ENCODE measurements at places on chromosomes 16 and 17.
A peak's percentile ranks its signal among the peaks of the same experiment; 100 is the strongest.

GRCh38 chr16:11640987-11641817 is 27.1 kb upstream of the SNN start:
- peak; percentile 60 for DNase-seq

DNA sequence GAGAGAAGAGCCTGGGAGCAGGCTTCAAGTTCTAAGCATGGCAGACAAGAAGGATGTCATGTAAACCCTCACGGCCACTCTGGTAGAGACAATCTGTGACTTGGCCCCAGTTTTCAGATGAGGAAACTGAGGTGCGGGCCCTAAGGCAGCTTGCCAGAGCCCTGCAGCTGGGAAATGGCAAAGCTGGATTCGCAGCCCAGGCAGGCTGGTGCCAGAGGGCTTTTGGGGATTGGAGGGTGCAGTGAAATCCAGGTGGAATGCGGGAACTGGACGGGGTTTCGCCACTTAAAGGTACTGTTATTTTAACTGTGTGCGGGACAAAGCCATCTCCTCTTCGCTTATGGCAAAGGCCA is 477 bp upstream of the OSGIN1 start:
- DNase-seq, result no peak

- no peak for DNase-seq
Observed at GRCh38 chr17:45394091-45394490, 38.6 kb downstream of the ARHGAP27 start.

DNA sequence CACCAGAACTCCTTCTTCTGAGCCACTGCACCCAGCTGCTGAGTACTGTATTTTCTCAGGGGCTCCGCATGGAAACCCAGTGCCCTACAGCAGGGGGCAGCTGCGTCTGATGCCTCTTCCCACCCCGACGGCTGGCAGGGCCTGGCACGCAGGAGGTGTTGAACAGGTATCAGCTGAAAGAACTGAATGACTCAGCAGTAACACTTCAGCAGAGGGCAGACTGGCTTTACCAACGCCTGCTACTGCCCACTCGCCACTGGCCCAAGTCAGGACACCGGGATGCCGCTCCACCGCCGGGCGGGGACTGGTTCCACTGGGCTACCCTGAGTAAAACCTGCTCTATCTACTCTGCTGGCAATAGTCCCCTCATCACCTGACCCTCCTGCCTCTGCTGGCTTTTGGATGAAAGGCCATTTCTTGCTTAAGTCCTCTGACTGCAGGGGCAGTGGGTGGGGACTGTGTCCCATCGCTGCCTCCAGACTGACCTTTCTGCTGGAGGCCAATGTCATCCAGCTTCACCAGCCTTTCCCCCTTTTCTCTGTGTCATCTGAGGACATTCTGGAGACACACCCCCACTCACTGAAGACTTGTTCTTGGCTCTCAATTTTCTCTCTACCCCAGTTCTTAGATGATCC is 100.4 kb upstream of the FA2H start:
- no peak for DNase-seq

- no peak for DNase-seq
Observed at GRCh38 chr17:64964796-64965195, 45.5 kb upstream of the LRRC37A3 start.

All from HT1080 (cell line).